ENCODE measurements at places on chromosomes 16 and 17. TPM values are rescaled to one million over a fixed set of nuclear protein-coding genes. Genes with fewer than 3 reads are reported as not detected.

DNA sequence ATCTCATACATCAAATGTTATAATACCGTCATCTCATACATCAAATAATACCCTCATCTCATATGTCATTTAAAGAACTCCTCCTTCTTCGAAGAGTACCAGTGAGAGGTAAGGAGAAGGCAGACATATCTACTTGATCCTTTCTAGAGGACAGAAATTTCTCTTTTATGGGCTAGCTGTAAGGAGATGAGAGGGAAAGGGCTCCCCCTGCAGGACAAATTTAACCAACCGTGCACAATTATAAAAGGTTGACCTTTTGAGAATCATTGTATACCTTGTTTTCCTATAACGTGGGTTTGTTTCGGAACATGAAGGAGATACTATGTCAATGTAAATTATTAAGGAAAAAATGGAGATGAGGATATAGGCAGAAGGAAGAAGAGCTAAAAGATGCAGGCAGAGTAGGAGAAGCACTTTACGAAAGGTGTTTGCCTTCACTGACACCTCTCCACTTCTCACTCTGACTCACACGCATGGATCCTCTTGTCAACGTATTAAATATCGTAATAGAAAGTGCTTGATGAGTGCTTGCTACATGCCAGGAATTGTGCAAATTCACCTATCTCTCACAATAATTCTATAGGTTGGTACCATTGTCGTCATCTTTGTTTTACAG, 465.9 kb upstream of the ERCC4 start:
- H3K4me3 ChIP-seq: no peak overlapping the region
- H3K27me3 ChIP-seq: no peaks in the 10 kb centered on the region
- no peaks in the 10 kb centered on the region for H3K4me1 ChIP-seq
- H3K27ac ChIP-seq: no peak overlapping the region
- no peak for ATAC-seq

SLC25A10 gene
- 15.4 TPM for total RNA-seq

SHCBP1 gene
- 55.5 TPM for total RNA-seq

TUFM gene
- 140 TPM for total RNA-seq

- no peaks in the 10 kb centered on the region for H3K4me1 ChIP-seq
- H3K27ac ChIP-seq: no peak overlapping the region
- H3K36me3 ChIP-seq: no peaks in the 10 kb centered on the region
These were observed 221.0 kb upstream of the HS3ST3A1 start for GRCh38 chr17:13822700-13823099.

DNA sequence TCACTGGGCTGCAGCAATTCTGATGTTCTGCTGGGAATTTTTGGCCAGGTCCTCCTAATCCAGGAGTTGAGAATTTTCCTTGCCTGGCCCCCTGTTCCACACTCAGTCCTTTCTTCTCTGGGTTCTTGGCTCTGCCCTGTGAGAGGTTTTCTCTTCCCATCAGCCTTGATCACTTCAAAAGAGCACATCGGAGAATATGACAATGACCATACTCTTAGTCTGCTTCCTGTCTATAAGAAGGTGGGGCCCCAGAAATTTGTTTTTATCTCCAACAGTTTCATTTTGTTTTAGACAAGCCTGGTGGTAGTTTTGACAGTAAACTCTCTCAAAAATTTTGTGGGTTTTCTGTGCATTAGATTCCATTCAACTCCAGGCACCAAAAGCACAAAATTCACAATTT, 70.7 kb downstream of the C17orf67 start:
- no peak overlapping the region for H3K4me3 ChIP-seq
- H3K4me1 ChIP-seq: no peaks in the 10 kb centered on the region
- peak; percentile 56 for ATAC-seq
- no peak overlapping the region for H3K27ac ChIP-seq
- H3K27me3 ChIP-seq: peaks cover 6% of the 10 kb centered on the region
- H3K36me3 ChIP-seq: no peaks in the 10 kb centered on the region

All from activated T-helper 17 cell treated with anti-CD3 and anti-CD28 coated beads, Interleukin-2, amount 50 U/mL, for 72 hours (primary cell).